SW480 (cell line): ENCODE measurements at places on chromosomes 5 and 9.

GRCh38 chr5:911601-912000 lies 18.9 kb downstream of the TRIP13 start:
- peak; percentile 94 for DNase-seq

DNA sequence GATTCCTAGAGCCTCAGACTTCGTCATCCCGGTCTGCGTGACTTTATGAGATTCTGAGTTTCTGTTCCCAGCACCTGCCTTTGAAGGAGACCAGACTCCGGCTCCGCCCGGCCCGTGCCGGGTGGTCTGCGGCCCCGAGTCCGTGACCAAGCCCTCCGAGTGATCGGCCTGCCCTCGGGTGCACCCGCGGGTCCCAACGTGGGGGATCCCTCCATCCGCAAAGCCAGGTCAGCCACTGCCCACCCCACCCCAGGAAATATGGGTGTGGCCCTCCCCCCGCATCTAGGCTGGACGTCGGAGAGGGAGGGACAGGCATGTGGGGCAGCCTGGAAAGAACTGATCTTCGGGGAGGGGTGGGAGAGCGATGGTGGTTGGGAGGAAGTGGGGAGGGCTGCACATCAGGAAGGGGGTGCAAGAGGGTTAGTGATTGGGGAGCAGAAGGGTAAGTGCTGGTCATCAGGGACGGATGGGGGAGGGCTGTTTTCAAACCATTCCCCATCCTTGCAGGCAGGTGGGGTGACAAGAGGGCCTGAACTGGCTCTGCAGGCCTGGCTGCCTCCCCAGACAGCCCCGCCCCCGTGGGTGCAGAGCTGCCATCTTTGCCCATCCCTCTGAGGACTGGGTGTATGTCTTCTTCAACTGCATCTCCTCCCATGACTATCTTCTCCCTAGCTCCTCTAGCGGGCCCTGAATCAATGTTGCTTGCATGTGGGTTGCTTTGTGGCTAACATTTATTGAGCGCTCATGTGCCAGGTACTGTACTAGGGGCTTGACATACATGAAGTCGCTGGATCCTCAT lies 747 bp downstream of the LRSAM1 start:
- peak; percentile 61 for DNase-seq

DNA sequence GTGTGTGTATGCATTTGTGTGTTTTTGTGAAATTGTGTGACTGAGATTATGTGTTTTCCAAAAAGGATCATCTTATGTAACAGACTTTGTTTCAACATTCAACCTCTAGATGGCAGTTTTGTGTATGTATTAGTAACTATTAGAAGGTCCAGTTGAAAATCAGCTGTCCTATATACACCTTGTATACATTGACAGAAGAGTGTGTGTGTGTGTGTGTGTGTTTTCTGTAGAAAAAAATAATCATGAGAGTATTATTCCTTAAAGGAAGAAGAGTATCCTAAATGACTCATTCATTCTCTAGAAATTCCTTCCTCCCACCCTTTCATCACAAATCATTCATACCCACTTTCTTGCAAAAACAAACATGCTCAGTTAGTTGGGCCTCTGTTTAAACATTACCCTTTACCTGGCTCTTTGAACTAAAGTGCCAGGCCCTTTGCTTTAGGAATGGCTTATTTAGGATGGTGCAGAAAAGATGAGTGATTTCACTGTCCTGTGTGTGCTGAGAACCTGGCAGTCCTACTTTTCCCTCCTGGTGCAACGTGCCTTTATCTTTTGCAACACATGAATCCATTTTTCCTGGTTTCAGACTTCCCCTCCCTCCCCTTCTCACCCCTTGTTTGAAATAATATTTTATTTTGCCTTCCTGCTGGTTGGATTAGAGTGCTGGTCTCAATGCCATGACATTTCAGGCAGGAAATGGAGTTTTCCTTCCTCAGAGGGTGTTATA lies 152.2 kb downstream of the ARHGAP26 start:
- peak; percentile 83 for DNase-seq

DNA sequence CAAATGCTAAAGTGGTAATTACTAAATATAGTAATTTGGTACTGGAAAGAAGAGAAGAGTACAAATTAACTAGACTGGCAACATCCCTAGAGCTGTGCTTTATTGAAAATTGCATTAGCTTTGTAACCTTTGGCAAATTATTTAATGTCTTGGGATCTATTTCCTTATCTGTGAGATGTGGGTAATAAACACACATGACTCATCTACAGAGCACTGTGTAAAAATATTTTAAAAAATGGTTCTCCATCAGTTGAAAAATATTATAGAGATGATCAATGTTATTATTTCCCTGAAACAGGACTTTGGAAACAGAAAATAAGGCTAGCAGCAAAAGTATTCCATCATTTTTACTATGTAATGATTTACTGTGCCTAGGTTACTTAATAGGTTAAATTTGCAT lies 1698.8 kb upstream of the CDH9 start:
- DNase-seq = no peak

DNA sequence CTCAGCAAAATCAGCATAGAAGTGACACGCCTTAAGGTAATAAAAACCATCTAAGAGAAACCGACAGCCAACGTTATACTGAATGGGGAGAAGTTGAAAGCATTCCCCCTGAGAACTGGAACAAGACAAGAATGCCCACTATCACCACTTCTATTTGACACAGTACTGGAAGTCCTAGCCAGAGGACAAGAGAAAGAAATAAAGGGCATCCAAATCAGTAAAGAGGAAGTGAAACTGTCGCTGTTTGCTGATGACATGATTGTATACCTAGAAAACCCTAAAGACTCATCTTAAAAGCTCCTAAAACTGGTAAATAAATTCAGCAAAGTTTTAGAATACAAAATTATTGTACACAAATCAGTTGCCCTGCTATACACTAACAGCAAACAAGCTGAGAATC lies 393.3 kb downstream of the KIF4B start:
- no peak for DNase-seq

DNA sequence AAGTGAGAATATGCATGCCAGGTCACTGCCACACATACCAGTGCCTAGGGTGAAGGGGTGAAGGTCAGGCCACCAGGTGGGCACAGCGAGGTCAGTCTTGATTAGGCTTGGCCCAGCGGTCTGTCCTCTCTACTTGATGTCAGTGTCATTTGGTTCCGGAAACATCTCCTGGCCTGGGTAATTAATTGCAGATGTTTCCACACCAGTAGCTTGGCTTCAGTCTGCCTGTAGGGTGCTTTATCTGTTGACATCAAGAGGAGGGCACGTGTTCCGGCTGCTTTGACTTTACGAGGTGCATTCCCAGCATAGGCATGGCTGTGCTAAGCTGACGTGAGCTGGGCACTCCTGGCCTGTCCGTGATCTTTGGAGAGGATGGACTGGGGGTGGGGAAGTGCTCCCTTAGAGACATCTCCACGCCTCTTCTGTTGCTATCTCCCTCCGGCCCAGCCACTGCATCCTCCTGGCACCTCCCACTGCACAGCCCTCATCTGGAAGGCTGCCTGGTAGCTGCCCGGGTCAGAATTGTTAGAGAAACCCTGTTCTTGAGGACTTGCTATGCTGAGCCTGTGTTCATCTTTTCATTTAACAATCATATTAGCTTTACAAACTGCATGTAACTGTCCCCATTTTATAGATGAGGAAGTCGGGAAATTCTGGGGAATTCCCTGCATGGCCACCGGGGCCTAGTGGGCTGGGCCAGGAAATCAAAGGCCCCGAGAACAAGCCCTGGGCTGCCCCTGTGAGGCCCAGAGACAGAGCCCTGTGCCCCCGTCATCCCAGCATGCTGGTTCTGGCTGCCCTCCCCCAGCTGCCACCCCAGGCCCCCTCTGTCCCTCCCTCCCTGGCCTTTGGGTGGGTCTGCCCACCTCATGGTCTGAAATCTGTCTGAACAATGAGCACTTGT lies 29.1 kb downstream of the JADE2 start:
- no peak for DNase-seq

GRCh38 chr5:88279584-88279983 lies 10.9 kb upstream of the TMEM161B start:
- no peak for DNase-seq

GRCh38 chr9:83714329-83714728 lies 6.6 kb upstream of the UBQLN1 start:
- DNase-seq = no peak

DNA sequence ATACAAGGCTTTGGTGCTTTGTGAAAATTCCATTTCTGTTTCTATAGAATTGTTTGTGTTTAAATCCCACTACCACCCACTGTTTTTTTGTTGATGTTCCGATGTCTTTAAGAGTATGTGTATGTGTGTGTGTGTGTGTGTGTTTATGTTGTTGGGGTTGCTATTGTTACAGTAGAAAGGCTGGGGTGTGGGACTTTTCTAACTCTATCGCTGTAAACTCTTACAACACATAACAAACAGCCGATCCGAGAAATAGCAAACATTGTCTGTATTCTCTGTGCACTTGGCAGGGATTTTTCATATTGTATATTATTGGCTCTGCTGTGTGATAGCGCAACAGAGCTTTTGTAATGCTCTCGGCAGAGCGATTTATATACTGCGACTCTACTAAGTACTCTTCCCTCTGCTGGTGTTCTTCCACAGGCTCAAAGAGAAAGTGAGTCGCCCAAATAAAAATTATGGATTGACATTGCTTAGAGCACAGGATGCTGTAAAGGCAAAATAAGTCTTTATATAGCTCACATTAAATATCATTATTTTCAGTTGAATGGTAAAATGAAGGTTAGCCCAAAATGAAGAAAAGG lies 492.2 kb upstream of the ARRDC3 start:
- no peak for DNase-seq

DNA sequence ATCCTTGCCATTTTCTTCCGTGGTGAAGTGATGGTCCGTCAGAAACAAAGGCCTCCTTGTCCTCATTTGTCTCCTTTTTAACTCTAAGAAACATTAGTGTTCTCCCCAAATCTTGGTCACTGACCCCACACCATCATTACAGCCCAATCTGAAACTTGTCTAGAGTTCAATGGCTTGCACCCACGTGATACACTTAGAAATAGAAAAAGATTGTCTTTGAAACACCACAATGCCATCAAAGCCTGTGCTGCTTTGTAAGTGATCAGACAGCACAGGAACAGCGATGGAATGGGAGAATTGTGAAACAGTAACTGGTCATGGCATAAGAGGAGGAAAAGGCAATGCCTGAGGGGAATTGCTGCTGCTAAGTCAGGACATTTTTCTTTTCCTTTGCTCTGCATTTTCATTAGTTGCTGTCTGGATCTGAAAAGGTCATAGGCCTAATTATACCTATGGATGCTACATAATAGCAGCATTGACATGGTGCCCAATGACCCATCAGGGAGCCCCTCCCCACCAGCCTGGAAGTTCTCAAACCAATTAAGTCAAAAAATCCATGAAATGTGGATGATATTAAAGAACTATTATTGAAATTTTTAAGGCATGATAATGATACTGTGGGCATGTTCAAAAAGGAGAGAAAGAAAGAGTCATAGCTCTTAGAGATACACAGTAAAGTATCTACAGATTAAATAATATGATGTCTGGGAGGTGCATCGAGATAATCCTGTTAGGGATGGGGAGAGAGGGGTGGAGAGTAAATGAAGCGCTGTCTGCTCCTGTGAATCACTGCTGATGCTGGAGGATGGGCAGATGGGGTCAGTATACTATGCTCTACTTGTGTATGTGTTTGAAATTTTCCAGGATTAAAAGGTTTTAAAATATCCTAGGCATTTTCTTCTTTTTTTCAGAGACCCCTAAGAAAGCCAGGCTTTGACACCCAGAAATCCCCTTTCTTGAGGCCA lies 83.6 kb downstream of the ENC1 start:
- DNase-seq = no peak

DNA sequence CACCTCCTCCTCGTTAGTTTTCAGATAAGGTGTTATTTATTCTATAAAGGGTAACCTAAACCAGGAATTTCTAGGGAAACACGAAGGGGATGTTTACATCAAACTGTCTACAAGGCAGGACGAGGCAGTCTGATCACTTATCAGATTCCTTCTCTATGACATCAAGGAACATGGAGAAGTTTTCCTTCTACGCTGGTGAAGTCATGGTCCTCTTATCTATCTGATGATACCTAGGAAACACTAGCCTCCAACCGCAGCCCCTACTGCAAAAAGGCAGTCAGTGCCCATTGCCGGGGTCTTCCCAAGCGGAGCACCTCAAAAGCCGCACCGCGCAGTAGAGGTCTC lies 1.5 kb downstream of the MPDZ start:
- no peak for DNase-seq

DNA sequence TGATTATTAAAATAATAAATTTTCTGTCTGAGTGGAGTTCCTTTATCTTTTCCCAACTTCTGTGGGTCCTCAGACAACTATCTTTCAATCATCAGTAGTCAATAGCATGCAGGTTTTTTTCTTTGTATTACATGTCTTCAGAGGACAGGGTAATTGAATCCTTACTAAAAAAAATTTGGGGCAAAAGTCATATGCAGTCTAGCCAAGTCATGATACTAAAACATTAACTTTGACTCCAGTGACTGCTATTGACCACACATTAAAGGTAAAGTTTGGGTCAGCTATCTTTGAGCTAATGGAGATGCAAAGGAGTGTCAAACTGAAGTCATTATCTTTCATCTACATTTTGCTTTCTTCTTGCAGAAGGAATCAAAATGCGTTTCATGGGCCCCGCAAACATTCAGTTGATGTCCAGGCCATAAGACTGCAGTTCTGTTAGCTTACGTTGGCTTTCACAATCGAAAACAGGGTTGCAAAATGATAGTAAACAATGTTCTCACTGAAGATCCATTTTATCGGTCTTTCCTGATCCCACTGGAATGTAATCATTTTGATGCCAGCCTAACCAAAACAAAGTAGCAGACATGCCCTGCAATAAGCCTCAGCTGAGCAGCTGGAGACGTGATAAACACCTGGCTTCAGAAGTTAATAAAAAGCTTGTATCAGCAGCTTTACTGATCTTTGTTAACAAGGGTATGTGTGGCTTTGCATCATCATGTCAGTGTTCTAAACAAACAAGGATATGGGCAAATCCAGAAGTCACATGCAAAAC lies 186.1 kb upstream of the PRLR start:
- DNase-seq = peak; percentile 14

- DNase-seq = no peak
These were observed 151.2 kb downstream of the TTC39B start for GRCh38 chr9:15155826-15156225.

DNA sequence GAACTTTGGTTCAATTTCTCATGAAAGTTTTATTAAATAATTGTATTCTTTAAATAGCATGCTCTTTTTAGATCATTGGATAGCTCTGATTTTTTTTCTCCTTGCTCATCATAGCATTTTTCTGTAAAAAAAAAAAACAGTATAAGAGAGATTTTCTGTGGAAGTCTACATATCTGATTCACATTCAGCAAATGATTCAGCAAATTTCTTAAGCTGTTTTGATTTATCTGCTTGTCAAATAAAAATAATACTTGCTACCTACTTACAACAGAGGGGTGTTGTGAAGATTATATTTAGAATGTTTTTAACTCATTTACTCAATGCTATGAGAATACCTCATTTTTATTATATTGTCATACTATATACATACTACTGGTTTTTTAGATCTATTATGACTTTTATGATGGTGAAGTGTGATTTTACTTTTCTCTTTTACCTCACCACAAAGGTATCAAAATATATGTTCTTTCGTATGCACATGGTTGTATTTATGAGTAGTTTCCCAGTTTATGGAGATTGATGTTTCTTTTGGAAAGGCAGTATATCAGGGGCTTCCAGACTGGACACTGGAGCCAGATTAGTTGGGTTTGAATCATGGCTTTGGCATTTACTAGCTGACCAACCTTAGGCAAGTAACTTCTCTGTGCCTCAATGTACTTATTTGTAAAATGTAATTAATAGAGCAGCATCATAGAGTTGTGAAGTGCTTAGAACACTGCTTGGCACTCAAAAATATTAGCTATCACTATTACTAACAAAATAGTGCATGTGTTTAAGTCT lies 25.5 kb downstream of the TNPO1 start:
- DNase-seq = no peak
